ENCODE measurements at places on chromosomes 1 and 21.

DNA sequence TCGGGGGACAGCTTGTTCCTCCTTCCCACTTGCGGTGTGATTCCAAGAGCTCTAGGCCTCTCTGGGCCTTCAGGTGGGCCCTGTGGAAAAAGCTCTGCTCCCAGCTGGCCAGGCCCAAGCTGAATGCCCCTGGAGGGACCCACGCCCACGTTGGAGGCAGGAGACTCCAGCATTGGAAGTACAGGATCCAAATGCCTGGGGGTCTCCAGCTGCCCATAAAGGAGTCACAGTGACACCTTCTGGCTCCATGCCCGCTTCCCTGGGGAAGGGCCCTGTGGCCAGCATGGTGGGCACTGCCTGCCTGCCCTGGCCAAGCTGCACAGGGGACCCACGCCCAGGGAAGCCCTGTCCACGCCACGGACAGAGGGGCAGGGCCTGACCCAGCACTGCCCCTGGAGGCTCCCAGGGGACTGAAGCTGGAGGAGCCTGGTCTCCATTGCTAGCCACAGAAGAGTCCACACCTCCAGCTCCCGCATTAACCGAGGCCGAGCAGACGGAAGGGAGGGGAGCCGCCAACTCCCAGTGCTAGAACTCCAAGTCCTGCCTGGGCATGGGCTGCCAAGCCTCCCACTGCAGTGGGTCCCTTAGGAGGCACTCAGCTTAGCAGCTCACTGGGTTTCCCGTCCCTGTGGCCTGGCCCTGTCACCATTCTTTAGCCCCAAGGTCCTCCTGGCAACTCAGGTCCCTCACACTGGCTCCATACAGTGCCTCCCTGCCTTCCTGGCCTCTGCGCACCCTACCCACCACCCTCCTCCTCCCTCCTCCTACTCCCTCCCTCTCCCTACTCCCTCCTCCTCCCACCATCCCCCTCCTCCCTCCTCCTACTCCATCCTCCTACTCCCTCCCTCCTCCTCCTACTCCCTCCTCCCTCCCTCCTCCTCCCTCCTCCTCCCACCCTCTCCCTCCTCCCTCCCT is 41.9 kb downstream of the WNT9A start:
- no peak for DNase-seq

DNA sequence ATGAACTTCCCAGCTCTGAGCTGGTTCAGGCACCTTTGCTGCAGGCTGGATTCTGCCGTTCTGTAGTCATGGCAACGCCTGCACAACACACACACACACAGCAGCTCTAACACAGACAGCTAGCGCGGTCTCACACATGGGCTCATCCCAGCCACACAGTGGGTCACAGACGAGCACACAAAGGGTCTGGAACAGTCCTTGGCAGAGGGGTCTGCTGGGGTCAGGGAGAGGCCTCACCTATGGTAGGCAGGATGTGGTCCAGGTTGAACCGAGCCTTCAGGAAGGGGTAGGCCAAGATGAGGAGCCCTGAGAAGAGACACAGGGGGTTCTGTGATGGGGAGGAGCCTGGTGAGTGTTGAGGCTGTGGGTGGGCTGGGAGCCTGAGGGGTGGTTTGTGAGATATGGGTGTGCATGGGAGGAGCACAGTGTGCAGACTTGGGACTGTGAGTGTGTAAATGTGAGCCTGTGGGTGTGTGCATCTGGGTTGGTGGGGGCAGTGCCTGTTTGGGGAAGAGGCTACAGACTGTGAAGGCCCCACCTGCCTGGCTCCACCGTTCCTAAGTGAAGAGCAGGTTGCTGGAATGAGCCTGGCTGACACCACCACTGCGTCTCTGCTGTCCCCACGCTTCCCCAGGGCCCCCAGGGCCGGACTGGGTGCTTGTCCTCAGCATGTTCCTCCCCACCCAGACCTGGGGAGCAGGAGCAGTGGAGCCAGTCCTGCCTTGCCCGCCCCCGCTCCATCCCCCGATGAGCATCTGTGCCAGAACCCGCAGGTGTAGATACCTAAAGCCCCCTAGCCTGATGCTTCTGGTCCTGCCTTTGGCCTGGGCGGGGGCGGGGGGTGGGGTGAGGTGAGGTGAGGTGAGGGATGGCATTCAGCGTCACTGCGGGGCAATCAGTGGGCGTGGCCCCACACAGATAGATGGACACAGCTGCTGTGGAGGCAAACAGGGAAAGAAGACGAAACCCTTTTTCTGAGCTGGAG is 1.5 kb downstream of the KNCN start:
- peak; percentile 23 for DNase-seq

GRCh38 chr1:243346468-243346867 is 90.6 kb downstream of the SDCCAG8 start:
- no peak for DNase-seq

- DNase-seq: no peak
Measured at GRCh38 chr1:189513091-189513490, 964.6 kb downstream of the BRINP3 start.

GRCh38 chr1:58929671-58930325 is 146.0 kb upstream of the JUN start:
- DNase-seq: no peak

DNA sequence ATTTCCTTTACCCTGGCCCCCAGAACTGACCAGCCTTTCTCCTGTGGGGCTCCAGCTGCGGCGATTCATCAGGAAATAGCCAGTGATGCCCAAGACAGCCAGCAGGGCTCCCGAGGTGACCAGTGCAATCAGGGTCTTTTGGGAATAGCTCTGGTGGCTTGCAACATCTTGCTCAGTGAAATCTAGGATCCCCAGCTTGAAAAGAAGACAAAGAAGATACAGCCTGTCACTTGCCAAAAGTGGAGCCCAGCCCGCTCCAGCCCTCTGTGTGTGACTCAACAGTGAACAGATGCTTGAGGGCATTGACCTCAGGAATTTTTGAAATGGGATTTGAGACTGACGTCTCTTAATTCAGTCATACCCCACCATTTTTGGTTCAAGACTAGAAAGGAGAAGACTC is 22.3 kb downstream of the CD34 start:
- no peak for DNase-seq

DNA sequence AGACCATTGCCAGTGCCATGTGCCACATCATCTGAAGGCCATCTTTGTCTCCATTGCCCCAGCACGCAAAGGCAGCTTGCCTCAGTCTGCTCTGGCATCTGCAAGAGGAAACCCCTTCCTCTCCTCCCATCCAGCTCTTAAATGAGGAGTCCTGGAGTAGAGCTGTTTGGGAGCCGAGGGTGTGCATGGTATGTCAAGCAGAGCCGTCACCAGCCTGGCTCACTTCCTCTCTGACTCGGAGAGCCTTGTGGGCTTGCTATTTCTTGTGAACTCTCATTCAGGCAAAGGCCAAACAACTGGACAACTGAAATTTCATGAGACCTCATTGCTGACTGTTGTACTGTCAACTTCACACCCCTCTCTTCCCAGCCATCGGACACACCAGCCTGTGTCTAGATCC is 143.9 kb downstream of the SIPA1L2 start:
- peak; percentile 16 for DNase-seq

GRCh38 chr1:77076759-77077158 is 142.5 kb downstream of the PIGK start:
- DNase-seq: no peak

- peak; percentile 83 for DNase-seq
Measured at GRCh38 chr21:46661211-46661625, 25.7 kb downstream of the PRMT2 start.

DNA sequence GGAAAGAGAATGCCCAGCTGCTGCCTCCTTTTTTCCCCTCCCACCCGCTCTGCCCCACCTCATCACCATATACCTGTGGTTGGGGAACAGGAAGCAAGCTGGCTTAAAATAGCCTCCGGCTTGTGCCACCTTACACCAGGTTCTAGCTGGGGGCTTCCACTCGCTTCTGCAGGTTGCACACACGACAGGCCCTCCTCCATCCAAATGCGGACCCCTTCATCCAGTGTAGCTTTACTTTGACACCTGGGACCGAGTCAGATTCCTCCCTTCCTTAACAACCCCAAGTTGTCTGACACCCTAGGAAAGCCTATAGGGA is 14.6 kb downstream of the BLACAT1 start:
- DNase-seq: no peak

GRCh38 chr1:65009176-65009575 is 42.8 kb upstream of the JAK1 start:
- no peak for DNase-seq

DNA sequence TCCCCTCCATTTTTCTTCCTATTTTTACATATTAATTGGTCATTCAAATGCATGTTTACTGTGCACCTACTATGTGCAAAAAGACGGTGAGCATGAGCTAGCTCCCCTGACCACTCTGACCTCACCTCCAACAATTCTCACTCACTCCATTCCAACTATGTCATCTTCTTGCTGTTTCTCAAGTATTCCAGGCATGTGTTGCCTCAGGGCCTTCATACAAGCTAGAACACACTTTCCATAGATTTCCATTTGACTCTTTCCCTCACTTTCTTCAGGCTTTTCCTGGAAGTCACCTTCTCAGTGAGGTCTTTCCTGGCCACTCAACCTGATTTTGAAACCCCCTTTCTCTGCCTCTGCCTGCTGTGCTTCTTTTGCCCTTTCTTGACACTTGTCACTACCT is 32.6 kb downstream of the CHIA start:
- no peak for DNase-seq

GRCh38 chr21:38490411-38491020 is 7.8 kb downstream of the ERG start:
- DNase-seq: no peak

GRCh38 chr1:163155606-163156005 is 47.1 kb downstream of the RGS5 start:
- no peak for DNase-seq

DNA sequence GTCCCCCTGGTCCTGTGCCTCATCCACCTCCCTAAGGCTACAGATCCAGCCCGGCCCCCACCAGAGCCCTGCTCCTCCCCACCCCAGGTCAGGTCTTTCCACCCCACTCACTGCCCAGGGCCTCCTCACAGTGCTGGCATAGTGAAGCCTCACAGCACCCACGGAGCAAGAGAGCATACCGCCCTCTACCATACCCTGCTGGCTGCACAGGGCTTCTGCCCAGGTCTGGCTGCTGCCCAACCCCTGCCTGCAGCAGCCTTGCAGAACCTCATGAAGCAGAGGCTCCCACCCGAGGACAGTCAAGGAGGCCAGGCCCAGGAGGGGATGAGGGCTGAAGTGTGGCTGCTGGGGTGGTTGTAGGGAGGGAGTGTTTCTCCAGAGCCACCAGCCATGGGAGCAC is 19.7 kb upstream of the ARF1 start:
- DNase-seq: no peak

- DNase-seq: no peak
Measured at GRCh38 chr1:12007204-12007603, 12.1 kb upstream of the MIIP start.

GRCh38 chr1:26536521-26536920 is 7.0 kb downstream of the RPS6KA1 start:
- DNase-seq: no peak

GRCh38 chr1:212233321-212233720 is 51.9 kb upstream of the PPP2R5A start:
- DNase-seq: no peak

- DNase-seq: no peak
Measured at GRCh38 chr1:74508449-74508848, 4.0 kb downstream of the LRRC53 start.

- DNase-seq: no peak
Measured at GRCh38 chr21:36964398-36964797, 2.1 kb downstream of the HLCS start.

DNA sequence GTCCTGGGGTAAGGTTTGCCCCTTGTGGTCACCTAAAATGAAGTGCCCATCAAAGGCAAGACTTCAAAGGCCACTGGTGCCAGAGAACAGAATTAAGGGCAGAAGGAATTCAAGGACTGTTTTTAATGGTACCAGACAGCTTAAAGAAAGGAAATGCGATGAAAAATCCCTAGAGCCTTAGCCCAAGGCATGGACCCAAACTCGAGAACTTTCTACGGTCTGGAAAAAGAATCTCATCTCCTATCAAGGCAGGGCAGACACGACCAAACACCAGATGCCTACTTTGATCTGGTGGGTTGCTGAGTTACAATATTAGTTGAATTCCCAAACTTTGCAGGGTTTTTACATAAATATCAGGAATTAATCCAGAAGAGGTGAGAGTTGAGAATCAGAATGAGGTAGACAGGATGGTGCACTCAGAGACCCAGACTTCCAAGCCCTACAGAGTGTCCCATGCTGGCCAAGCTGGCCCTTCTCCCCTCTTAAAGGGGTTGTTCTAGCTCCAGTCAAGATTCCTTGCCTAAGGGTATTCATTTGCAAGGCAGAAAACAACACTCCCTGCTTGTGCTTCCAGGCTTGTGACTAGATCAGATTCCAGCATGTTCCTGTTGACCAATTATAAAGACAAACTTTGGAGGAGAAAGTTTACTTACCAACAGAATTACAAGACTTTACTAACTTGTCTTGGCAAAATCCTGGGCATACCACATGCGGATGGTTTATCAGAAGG is 48.0 kb downstream of the EDN2 start:
- DNase-seq: no peak

GRCh38 chr1:37794372-37795339 is 1.0 kb downstream of the MANEAL start:
- no peak for DNase-seq

GRCh38 chr1:87787551-87787950 is 458.9 kb downstream of the LMO4 start:
- no peak for DNase-seq

GRCh38 chr1:234433563-234434285 is 45.3 kb downstream of the TARBP1 start:
- peak; percentile 40 for DNase-seq

- no peak for DNase-seq
Measured at GRCh38 chr1:169094897-169095569, 11.5 kb upstream of the ATP1B1 start.

DNA sequence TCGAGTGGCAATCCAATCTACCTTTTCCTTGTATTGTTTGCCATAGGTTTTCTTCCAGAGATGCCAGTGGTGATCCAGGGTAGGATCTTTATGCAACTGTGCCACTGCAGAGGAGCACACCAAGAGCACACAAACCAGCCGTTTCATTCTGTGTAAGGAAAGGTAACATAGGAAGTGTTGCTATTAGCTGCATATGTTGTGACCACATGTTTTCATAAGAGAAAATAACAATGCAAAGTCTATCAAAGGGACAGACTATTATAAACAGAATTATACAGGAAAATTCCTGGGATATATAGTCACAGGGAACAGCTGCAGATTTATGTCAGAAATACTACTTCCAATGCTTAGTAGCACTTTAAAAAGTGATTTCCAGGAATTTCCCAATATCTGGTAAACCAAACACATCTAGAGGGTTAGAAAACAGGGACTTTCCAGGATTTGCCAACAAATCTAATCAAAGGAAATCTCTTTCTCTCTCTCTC is 919 bp downstream of the CTSS start:
- DNase-seq: peak; percentile 96

GRCh38 chr1:23013657-23014056 is 2.0 kb downstream of the TEX46 start:
- no peak for DNase-seq

- peak; percentile 35 for DNase-seq
Measured at GRCh38 chr1:67700692-67701410, 15.8 kb downstream of the GADD45A start.

- DNase-seq: no peak
Measured at GRCh38 chr1:115873184-115873583, 32.3 kb upstream of the NHLH2 start.

- no peak for DNase-seq
Measured at GRCh38 chr21:42599486-42599885, 53.9 kb upstream of the PDE9A start.

Measured in fibroblast of the aortic adventitia (primary cell).